ENCODE measurements at places on chromosomes 13 and 19.
A peak's percentile ranks its signal among the peaks of the same experiment; 100 is the strongest.

DNA sequence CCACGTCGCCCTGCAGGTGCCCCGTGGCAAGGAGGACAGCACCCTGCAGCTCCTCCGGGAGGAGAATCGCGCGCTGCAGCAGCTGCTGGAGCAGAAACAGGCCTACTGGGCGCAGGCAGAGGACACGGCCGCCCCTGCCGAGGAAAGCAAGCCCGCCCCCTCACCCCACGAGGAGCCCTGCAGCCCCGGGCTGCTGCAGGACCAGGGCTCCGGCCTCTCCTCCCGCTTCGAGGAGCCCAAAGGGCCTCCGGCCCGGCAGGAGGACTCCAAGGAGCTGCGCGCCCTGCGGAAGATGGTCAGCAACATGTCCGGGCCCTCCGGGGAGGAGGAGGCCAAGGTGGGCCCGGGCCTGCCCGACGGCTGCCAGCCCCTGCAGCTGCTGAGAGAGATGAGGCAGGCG is 11.6 kb downstream of the CBY2 start:
- no peak for DNase-seq

- peak; percentile 98 for DNase-seq
Measured at GRCh38 chr13:51452361-51453206, at the start of gene INTS6. TSS of gene INTS6 (minus strand) at chr13:51453036. CDS start at chr13:51452525, 511 bp downstream.

GRCh38 chr19:5515737-5516136 is 52.0 kb downstream of the TINCR start:
- DNase-seq = no peak

- no peak for DNase-seq
Measured at GRCh38 chr13:51778392-51778791, 25.6 kb downstream of the DHRS12 start.

GRCh38 chr19:23002690-23003422 is at the start of gene ZNF728:
TSS of gene ZNF728 (minus strand) at chr19:23003176. CDS start at chr19:23003030, 146 bp downstream.
- DNase-seq = no peak

GRCh38 chr19:38657633-38658222 is 10.3 kb downstream of the ACTN4 start:
- DNase-seq = no peak

DNA sequence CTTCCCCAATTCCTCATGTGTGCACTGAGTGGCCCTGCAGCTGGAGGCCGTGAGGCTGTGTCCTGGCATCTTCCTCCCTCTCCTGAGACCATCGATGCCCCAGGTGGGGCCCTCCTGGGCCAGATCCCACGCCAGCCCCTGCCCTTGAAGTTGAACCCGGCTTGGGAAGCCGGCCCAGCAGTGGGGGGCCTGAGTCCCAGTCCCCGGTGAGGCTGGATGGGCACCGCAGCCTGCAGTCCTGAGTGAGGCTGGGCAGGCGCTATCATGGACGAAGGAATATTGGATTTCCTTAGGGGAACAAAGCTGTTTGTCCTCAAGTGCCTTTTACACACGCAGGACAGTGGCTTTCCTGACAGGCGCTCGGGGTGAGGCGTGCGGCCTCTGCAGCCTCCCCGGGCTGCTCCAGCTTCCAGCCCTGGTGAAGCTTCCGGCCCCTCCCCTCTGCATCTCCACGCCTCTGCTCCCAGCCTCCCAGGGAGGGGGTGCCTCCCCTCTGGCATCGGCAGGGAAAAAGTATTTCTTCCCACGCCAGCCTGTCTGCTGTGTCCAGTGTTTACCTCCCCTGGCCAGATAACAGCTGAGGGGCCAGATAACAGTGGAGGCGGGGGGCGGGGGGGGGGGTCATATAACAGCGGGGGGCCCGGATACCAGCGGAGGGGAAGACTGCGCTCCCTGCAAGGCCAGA is 159.5 kb downstream of the KDM4B start:
- no peak for DNase-seq

DNA sequence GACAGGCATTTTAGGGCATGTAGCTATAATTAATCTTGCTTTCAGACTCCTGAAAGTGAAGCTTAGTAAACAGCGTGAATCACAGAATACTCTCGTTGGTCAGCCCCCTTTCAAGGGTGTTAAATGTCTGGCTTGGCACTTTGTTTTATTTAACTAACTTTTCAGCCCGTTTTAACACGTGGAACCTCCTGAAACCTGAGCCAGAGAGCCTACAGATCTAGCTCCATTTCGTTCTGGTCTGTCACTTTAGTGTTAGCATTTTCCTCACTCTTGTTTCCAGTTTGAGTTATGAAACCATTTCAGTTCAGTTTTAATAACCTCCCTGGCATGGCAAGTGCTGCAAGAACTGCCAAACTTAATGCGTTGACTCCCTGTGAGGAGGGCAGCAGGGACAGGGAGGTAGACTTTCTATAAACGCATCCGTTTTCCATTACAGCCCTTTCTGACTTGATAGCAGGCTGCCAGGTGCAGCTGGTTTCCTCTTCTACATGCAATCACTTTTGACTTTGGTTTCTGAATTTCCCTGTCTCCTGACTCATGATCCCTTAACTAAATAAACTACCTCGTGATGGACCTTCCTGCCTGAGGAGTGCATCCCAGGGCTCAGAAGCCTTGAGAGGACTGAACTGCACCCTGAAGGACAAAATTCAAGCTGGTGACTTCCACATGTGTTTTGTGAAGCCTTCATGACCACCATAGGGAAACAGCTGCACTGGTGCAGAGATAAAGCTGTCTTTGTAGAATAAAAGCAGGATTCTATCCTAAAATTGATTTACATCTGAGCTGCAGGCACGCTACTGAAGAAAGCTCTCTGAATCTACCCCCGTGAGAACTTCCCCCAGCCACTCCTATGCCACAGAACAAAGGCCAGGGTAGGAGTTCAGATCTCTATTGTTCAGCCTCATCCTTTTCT is 192.6 kb downstream of the DLEU7 start:
- DNase-seq = no peak

DNA sequence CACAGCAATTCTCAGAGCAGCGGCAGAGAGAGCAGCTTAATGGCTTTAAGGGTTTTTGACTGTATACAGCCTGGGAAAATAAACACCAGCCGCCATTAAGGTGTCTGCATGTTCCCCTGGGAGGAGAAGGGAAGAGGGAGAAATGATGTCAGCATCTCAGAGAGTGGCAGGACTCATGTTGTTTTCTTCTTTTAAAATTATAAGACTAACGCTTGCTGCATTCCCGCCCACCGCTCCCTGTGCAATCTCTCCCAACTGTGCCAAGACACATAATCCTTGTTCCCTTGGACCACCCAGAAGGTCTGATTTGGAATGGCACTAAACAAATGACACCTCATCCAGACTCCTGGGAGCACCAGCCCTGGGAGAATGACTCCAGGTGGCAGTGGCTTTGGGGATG is 27.7 kb upstream of the FAM216B start:
- no peak for DNase-seq

- DNase-seq = no peak
Measured at GRCh38 chr13:35157143-35157755, 215.2 kb downstream of the NBEA start.

DNA sequence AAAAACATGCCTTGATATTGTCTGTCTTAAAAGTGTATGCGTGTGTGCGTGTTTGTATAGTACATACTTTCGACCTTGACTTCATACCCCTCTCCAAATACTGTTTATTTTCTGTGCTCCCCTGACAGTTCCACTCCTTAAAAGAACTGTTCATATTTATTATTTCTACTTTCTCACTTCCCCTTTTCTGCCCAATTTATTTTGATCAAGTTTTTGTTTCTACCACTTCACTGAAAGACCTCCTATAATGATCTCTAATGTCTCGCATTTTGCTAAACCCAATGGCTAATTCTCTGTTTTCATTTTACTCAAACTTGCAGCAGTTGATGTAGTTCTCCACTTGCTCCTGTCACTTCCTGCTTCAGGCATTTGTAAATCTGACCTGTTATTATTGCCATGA is 426.1 kb upstream of the KLF12 start:
- no peak for DNase-seq

DNA sequence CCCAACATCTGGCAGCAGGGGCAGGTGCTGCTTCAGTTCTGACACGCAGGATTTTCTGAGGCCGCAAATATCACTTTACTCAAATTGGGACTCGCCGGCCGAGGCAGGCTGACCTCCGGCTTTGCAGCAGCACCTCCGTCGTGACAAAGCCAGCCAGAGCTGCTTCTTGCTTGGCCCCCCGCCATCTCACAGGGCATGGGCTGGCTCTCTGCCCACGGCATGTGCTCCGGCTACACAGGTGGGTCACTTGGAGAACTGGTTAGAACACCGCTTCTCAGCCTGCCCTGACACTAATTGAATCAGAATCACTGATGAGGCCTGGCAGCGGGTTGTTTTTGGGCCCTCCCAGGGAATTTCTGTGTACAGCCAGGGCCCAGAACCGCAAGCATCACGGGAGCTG is 112.3 kb downstream of the SLC7A1 start:
- no peak for DNase-seq

- DNase-seq = peak; percentile 44
Measured at GRCh38 chr13:29707876-29708543, 112.5 kb upstream of the SLC7A1 start.

- DNase-seq = peak; percentile 17
Measured at GRCh38 chr19:52600639-52601024, 30.5 kb downstream of the ZNF701 start.

- no peak for DNase-seq
Measured at GRCh38 chr19:17406046-17406886, 836 bp upstream of the BST2 start.

DNA sequence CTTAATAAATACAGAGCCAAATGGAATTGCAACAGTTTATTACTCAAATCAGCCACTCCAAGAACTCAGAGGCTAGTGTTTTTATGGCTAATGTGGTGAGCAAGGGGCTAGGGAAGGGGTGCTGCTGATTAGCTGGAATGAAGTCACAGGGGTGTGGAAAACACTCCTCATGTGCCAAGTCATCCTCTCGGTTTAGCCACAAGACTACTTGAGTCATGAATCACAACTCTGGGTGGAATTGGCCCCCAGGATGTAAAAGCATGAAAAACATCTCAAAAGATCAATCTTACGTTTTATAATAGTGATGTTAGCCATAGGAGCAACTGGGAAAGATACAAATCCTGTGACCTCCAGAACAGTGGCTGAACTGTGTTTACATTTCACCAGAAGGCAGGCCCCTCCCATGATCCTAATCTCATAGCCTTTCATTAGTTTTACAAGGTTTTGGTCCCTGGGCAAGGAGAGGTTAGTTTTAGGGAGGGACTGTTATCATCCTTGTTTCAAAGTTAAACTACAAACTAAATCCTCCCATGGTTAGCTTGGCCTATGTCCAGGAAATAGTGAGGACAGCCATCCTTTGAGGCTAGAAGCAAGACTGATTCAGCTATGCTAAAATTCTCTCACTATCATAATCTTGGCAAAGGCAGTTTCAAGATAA is 2020.1 kb upstream of the PCDH20 start:
- DNase-seq = no peak

- no peak for DNase-seq
Measured at GRCh38 chr13:52001120-52001731, 10.0 kb downstream of the ATP7B start.

GRCh38 chr13:40814803-40815202 is 25.4 kb downstream of the SLC25A15 start:
- DNase-seq = no peak

DNA sequence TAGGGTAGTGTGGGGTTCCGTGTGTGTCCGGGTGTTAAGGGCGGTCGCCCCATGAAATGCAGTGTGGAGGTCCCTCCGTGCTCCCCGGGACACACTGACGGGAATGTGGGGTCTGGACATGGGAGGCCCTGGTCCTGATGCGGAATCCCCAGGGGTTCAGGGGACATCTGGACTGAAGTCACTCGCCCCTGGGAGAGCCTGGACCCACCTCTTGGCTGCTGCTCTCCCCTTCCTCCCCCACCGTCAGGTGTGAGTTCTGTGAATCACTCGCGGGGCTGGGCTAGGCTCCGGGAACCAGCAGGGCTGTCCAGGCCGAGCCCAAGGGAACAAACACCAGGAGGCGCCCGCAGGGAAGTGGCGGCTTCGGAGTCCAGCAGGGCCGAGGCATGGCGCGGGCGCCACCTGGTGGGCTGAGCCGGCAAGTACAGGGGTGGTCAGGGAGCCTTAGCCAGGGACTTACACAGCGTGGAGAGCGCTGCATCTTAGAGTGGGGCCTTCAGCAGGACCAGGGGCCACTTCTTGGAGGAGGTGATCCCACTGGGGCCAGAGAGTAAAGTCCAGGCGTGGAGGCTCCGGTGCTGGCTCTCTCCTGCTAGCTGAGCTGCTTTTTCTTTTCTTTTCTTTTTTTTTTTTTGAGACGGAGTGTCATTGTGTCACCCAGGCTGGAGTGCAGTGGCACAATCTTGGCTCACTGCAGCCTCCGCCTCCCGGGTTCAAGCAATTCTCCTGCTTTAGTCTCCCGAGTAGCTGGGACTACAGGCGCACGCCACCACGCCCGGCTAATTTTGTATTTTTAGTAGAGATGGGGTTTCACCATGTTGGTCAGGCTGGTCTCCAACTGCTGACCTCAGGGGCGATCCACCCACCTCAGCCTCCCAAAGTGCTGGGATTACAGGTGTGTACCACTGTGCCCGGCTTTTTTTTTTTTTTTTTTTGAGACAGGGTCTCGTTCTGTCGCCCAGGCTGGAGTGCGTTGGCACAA is 20.1 kb downstream of the WTIP start:
- peak; percentile 83 for DNase-seq

DNA sequence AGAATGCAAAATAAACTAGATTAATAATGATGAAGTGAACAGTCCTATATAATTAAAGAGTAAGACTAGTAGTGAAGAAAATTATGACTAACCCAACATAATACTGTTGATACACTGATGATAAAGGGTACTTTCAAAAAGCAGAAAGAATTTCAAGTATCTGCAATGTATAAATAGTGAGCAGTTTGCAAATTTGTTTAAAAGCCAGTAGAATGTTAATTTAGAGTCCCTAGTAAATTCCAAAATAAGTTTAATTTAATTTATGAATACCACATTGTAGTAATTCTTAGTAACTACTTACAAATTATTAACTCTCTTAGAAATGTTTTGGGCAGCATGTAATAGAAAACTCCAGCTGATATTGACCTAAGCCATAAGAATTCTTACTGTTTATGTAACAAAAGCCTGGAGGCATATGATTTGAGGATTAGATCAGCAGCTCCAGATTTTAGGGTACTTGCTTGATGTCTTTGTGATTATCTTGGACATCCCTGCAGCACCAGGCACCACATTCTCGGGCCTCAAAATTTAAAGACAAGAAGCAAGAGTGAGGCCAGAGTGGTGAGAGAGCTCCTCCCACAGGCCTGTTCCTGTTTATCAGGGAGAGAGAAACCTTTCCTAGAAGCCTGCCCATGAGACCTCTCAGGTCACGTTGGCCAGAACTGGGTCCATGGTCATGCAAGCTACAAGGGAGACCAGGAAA is 67.6 kb upstream of the TDRD3 start:
- no peak for DNase-seq

DNA sequence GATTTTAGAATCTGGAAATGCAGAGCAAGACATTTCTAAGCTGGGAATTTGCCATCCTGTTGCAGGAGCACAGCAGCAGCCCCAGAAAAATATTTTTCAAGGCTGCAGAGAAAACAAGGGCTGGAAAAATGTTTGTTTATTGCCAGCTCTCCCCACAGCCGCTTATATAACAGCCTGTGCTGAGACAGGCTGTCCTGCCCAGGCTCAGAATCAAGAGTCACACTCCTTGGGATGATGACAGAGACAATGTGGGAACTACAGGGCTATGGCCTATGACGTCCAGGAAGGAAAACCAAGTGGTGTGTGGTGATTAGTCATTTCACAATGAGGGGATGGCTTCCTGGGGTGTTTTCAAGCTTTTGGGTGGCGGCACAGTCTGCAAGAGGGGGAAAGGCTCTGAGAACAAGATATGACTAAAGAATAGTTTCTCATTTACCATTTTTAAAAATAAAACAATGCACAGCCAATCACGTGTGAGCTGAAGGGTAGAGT is 136.3 kb upstream of the SERP2 start:
- no peak for DNase-seq

- DNase-seq = no peak
Measured at GRCh38 chr19:33639035-33639681, 17.4 kb downstream of the CHST8 start.

GRCh38 chr19:7734220-7735203 is 2.6 kb upstream of the CLEC4G start:
- no peak for DNase-seq
